ENCODE measurements at places on chromosomes 13 and 19. TPM values are rescaled to one million over a fixed set of nuclear protein-coding genes. Genes with fewer than 3 reads are reported as not detected.

DNA sequence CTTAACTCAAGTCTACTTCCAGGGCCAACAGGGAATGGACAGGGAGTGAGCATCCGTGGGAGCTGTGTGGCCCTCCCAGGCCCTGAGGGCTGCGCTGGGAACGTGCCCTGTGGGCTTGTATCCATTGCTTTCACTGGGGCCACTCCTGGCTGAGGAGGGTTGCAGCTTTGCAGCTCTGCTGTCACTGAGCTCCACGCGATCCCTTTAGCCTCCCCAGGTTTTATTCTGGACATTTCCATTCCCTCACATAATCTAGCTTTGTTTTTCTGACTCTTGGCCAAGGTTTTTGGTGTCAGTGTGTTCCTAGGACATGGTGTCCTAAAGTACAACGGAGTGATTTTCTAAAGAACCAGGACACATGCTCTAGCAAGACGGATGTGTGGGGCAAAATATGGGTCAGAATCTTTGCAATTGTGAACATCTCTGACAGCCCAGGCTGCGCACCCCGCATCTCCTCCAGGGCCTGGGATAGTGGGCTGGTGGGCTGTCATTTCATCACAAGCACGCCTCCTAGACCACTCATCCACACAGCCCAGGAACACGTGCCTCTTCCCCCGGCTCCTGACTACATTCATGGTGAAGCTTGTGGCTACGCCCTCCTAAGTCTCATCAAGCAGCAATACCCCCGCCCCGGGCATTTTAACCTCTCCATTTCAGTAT is 28.0 kb downstream of the GGACT start:
- no peaks in the 10 kb centered on the region for H3K36me3 ChIP-seq
- DNase-seq: no peak
- no peaks in the 10 kb centered on the region for H3K27me3 ChIP-seq

Gene MPND
- 9.2 TPM for total RNA-seq

DNA sequence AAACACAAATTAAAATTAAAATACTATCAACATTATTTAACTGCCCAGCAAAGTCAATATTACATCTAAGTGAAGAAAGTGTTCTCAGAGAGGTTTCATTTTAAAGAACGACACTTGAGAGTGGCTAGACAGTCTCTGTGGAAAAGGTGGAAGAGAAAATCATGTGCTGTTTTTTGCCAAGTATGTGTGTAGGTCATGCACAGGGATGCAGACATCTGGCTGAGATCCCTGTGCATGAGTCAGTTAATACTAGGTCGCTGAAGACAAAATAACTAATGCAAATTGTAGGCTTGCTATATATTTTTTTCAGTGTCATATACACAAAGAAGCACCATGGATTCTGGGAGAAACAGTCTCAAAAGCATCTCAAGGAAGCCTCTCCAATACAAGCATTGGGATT is 44.3 kb upstream of the ENOX1 start:
- no peaks in the 10 kb centered on the region for H3K36me3 ChIP-seq
- no peak overlapping the region for H3K4me3 ChIP-seq
- no peaks in the 10 kb centered on the region for H3K4me1 ChIP-seq
- H3K27ac ChIP-seq: no peak overlapping the region

Gene NLRP4
- total RNA-seq: not detected

DNA sequence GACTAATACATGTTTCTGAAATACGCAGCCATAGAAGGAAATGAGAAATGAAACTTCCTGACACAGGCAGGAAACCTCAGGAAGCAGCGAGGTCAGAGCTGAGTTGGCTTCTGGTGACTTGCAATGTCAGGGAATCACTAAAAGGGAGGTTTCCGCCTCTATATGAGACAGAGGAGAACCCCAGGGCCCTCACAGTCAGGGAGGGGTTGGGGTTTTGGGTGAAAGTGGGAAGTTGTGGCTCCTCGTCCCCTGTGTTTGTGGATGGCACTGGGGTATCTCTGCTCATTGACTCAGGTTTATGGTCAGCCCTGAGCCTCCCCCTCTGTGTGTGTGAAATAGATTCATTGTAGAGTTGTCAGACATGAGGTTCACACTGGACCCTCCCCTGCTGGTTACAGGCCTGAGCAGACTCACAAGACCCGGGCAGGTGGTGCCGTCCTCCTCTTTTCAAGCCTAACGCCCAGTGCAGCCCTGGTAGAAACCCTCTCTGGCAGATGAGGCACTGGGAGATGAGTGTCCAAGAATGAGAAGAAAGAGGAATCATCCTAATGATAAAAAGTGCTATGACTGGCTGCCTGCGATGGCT is 5.5 kb upstream of the LILRA6 start:
- no peaks in the 10 kb centered on the region for H3K27me3 ChIP-seq
- H3K4me3 ChIP-seq: no peak overlapping the region
- H3K27ac ChIP-seq: no peak overlapping the region

Gene ZIM2
- total RNA-seq: not detected

DNA sequence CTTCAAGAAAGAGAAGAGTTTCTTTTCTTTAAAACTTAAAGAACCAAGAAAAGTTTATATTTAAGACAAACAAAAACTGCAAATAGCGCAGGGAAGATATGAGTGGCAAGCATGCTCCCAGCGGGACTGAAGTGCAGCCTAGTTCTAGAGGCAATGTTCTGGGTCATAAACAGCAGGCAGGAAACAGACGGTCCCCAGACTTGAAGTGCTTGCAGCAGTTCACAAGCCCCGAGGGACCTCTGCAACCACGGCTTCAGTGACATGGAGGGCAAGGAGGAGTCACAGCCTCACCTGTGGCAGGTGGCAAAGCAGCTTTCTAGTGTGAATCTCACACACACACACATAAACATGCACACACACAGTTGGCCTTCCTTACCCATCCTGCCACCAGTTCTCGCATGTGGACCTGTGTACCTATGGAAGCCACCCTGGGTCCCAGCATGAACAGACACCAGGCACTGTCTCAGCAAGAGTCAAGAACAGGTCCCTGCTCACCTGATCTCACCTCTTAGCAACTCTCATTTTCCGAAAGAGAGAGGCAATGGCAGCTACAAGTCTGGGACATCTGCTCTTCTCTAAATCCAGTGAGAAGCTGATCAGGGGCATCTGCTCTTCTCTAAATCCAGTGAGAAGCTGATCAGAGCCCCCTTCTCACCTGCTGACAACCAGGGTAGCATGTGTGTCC is 162.0 kb downstream of the EFNB2 start:
- H3K27ac ChIP-seq: no peak overlapping the region
- H3K4me1 ChIP-seq: no peaks in the 10 kb centered on the region
- H3K4me3 ChIP-seq: no peak overlapping the region
- DNase-seq: no peak
- no peaks in the 10 kb centered on the region for H3K36me3 ChIP-seq

Data from heart left ventricle (tissue), 16 donors.